CD4-positive, CD25-positive, alpha-beta regulatory T cell (primary cell): ENCODE measurements at places on chromosomes 4 and X. TPM values are rescaled to one million over a fixed set of nuclear protein-coding genes. Genes with fewer than 3 reads are reported as not detected.
A peak's percentile ranks its signal among the peaks of the same experiment; 100 is the strongest.

GATA1 gene
- total RNA-seq = 0.67 TPM

GAB1 gene
- total RNA-seq = 1.2 TPM

GPR143 gene
- total RNA-seq = not detected

DNA sequence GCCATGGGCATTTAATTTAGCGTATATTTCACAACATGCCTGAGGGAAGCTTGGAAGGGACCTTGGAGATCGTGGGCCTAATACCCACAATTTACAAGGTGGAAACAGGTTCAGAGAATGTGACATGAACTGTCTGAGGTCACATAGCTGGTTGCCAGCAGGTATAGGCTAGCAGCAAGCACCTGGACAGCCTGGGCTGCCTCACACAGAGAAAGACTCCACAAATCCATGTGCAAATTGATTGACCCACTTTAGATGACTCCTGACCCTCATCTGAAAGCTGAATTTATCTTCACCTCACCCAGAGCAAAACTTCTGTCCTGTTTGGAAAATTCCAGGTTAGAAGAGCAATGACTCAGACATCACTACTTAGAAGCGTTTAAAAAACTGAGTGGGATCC lies 5.8 kb downstream of the PTTG2 start:
- no peak for DNase-seq
- H3K27ac ChIP-seq = no peak overlapping the region
- no peaks in the 10 kb centered on the region for H3K4me1 ChIP-seq
- no peaks in the 10 kb centered on the region for H3K27me3 ChIP-seq

DNA sequence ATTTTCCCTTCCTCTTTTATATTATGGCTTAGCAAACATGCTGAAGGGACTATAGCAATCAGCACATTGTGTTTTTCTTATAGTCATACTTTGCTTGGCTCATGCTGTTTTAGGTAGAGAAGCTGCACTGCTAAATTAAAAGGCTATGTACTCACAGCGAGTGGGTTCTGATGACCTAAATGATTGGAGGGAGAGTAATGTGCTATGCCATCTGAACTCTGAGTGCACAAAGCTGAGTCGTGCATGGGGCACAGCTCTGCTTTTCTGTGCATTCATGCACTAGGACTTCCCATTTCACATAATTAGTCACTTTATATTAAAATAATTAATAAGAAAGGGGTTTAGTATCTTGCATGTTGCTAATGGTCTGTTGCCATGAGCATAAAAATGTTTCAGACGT lies 132.7 kb upstream of the ADGRL3 start:
- no peak overlapping the region for H3K27ac ChIP-seq
- H3K36me3 ChIP-seq = no peaks in the 10 kb centered on the region
- DNase-seq = no peak
- H3K27me3 ChIP-seq = no peaks in the 10 kb centered on the region

DNA sequence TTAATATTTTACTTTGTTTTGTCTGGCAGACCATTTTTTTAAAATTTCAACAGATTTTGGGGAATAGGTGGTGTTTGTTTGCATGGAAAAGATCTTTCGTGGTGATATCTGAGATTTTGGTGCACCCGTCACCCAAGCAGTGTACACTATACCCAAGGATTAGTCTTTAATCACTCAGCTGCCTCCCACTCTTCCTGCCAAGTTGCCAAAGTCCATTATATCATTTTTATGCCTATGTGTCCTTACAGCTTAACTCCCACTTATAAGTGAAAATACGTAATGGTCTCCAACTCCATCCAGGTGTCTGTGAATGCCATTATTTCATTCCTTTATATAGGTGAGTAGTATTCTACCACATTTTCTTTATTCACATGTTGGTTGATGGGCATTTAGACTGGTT lies 281.7 kb upstream of the GK2 start:
- DNase-seq = no peak
- no peaks in the 10 kb centered on the region for H3K27me3 ChIP-seq
- no peak overlapping the region for H3K4me3 ChIP-seq
- H3K36me3 ChIP-seq = no peaks in the 10 kb centered on the region
- no peaks in the 10 kb centered on the region for H3K4me1 ChIP-seq
- H3K27ac ChIP-seq = no peak overlapping the region

ZNF732 gene
- total RNA-seq = not detected

ZNF141 gene
- total RNA-seq = 17.3 TPM

DNA sequence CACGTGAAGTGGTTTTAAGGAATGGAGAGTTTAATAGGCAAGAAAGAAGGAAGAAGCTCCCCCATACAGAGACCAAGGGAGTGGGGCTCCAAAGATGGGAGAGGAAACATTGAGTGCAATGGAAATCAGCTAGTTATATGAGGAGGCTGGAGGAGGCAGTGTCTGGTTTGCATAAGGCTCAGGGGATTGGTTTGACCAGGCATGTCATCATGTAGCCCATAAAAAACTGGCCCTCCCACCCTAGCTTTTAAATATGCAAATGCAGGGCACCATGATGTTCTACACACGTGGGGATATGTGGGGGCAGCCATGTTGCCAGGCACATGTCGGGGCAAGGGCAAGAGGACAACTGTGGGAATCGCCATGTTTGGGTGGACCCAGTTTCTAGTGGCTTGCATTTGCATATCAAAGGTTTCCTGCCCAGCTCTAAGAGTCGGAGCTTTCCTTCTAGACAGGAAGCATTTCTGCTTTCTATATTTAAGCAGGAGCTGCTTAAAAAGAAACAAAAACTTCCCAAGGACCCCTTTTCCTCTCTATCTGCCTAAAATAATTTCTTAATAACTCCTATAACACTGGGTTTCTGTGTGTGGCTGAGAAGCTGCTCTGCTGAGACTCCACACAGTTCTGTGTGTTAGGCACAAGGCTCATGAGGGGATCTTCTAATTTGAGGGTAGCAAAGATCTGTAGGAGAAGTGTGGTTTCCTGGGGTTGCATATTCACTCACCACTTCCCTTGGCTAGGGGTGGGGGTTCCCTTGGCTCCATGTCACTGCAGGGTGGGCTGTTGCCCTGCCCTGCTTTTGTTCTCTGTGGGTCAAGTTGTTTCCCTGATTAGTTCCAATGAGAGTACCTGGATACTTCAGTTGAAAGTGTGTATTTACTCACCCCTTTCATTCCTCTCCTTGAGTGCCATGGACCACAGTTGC lies 113.5 kb downstream of the VSIG4 start:
- no peaks in the 10 kb centered on the region for H3K36me3 ChIP-seq
- H3K27ac ChIP-seq = peak overlapping the region; percentile 43
- peak; percentile 54 for DNase-seq
- no peaks in the 10 kb centered on the region for H3K27me3 ChIP-seq
- H3K4me3 ChIP-seq = peak overlapping the region; percentile 71
- H3K4me1 ChIP-seq = peaks cover 19% of the 10 kb centered on the region

GRCh38 chr4:15691346-15692135 lies 9.9 kb downstream of the FAM200B start:
- H3K4me3 ChIP-seq = no peak overlapping the region
- no peak overlapping the region for H3K27ac ChIP-seq
- peaks cover 18% of the 10 kb centered on the region for H3K36me3 ChIP-seq
- H3K27me3 ChIP-seq = no peaks in the 10 kb centered on the region
- no peaks in the 10 kb centered on the region for H3K4me1 ChIP-seq
- DNase-seq = no peak

RPS6KA3 gene
- 56.1 TPM for total RNA-seq

DNA sequence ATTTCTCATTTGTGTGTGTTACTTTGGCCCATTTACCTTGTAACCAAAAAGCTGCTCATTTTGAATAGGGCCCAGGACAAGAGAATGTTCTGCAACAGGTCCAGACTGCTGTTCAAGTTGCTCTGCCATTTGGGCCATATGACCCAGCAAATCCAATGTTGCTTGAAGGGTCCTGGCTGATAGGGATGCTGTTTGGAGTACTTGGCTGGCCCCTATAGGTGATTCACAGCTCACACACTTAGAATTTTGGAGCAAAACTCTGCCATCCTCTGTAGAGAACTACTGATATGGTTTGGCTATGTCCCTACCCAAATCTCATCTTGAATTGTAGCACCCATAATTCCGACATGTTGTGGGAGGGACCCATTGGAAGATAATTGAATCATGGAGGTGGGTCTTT lies 131.5 kb downstream of the AASDH start:
- H3K27ac ChIP-seq = no peak overlapping the region
- no peak overlapping the region for H3K4me3 ChIP-seq
- no peaks in the 10 kb centered on the region for H3K36me3 ChIP-seq
- H3K27me3 ChIP-seq = peaks cover 5% of the 10 kb centered on the region

CXCL5 gene
- total RNA-seq = 0.59 TPM

- H3K4me1 ChIP-seq = no peaks in the 10 kb centered on the region
- H3K27me3 ChIP-seq = no peaks in the 10 kb centered on the region
- H3K36me3 ChIP-seq = no peaks in the 10 kb centered on the region
- H3K27ac ChIP-seq = no peak overlapping the region
These were observed 97.6 kb downstream of the MGST2 start for GRCh38 chr4:139763205-139763604.

DNA sequence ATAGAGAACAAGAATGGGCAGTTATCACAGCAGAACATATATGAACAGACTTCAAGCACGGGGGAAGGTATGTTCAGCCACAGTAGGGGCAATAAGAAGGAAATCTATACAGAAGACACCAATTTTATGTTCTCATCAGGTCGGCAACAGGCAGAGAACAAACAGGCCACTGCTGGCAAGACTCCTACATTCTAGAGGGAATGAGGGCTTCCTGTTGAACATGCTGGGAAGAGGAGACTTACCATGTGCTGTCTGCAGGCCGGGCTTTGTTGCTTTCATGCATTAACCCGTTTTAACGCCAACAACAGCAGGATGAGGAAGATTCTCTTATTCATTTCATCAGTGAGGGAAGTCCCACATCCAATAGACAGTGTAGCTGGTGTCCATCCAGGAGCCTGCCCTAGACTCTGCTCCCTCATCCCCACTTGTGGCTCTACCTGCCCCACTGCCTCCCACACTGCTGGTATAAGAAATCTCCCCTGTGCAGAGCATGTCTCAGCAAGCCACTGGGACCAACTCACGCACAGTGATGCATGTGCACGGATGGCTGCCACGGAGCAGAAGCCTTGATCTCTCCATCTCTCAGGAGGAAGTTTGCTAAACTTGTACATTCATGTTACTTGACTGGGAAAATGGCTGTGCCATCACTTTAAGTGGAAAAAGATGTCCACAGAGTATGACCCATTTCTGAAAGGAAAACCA lies 84.5 kb downstream of the ACOX3 start:
- no peaks in the 10 kb centered on the region for H3K36me3 ChIP-seq
- H3K27ac ChIP-seq = no peak overlapping the region
- no peak overlapping the region for H3K4me3 ChIP-seq
- no peaks in the 10 kb centered on the region for H3K4me1 ChIP-seq

- no peaks in the 10 kb centered on the region for H3K36me3 ChIP-seq
- no peak overlapping the region for H3K4me3 ChIP-seq
- DNase-seq = no peak
- H3K4me1 ChIP-seq = no peaks in the 10 kb centered on the region
- H3K27me3 ChIP-seq = no peaks in the 10 kb centered on the region
These were observed 219.8 kb downstream of the SHROOM3 start for GRCh38 chr4:76654791-76655190.

DNA sequence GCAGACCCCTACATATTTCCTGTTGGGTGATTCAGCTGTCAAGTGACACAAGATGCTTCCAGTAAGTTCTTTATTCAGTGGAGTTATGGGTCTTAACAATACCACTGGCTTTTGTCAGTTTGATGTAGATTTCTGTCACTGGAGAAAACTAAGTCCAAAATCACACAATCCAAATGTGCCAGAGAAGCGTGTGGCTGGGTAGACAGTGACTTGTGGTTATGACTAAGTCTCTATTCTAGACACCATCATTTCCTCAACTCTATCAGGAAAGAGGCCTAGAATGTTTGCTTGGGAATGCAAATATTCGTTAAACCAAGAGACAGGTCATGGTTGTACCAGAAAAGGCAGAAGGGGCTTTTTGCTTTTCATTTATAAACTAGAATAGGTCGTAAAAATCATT lies 54.4 kb upstream of the HS3ST1 start:
- no peaks in the 10 kb centered on the region for H3K36me3 ChIP-seq
- H3K27me3 ChIP-seq = no peaks in the 10 kb centered on the region
- H3K4me3 ChIP-seq = no peak overlapping the region
- H3K4me1 ChIP-seq = peaks cover 23% of the 10 kb centered on the region
- no peak overlapping the region for H3K27ac ChIP-seq
- no peak for DNase-seq

SMIM10 gene
- total RNA-seq = not detected

GRCh38 chrX:118189628-118190027 lies 73.0 kb upstream of the KLHL13 start:
- H3K4me1 ChIP-seq = no peaks in the 10 kb centered on the region
- no peak overlapping the region for H3K4me3 ChIP-seq
- H3K36me3 ChIP-seq = no peaks in the 10 kb centered on the region

- no peak overlapping the region for H3K27ac ChIP-seq
- H3K27me3 ChIP-seq = no peaks in the 10 kb centered on the region
- H3K4me3 ChIP-seq = no peak overlapping the region
- H3K4me1 ChIP-seq = no peaks in the 10 kb centered on the region
- no peaks in the 10 kb centered on the region for H3K36me3 ChIP-seq
These were observed 56.7 kb downstream of the RAPGEF2 start for GRCh38 chr4:159159611-159160010.

GRCh38 chr4:78971326-78971725 lies 32.1 kb upstream of the PAQR3 start:
- H3K36me3 ChIP-seq = no peaks in the 10 kb centered on the region
- H3K4me3 ChIP-seq = no peak overlapping the region
- DNase-seq = no peak

EPGN gene
- total RNA-seq = 0.54 TPM

GAGE13 gene
- total RNA-seq = not detected

GRCh38 chr4:137531986-137532868 lies at the start of gene PCDH18:
Gene PCDH18, minus strand, starts transcription at chr4:137532494. Its CDS starts 406 bp downstream, at chr4:137532088.
- H3K4me3 ChIP-seq = peak within 1 kb of the TSS; percentile 74
- no peaks in the 10 kb centered on the region for H3K4me1 ChIP-seq
- H3K27ac ChIP-seq = peak within 1 kb of the TSS; percentile 36
- no peaks in the 10 kb centered on the region for H3K27me3 ChIP-seq
- peak; percentile 1 for DNase-seq

- no peak overlapping the region for H3K27ac ChIP-seq
- H3K4me3 ChIP-seq = no peak overlapping the region
- no peaks in the 10 kb centered on the region for H3K36me3 ChIP-seq
- H3K27me3 ChIP-seq = no peaks in the 10 kb centered on the region
- H3K4me1 ChIP-seq = no peaks in the 10 kb centered on the region
- no peak for DNase-seq
These were observed 96.9 kb downstream of the TMEM47 start for GRCh38 chrX:34560180-34560579.

OCIAD2 gene
- total RNA-seq = 83.0 TPM

DNA sequence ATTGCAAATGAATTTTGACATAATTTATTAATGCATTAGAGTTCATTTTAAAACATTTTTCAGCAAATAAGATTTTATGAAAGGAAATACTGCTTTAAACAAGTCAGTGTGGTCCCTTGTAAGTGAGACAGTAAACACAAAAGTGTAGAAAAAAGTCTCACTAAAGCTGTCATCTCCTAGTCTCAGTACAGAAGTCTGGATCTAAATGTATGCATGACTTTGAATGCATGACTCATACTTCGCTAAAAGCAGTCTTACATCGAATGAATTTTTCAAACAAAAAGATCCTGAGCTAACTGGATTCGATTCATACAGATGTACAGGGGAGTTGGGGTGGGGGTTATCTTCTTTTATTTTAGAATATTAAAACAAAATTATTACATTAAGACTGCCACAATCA lies 207.4 kb upstream of the VCX start:
- no peak overlapping the region for H3K4me3 ChIP-seq
- DNase-seq = no peak
- no peaks in the 10 kb centered on the region for H3K27me3 ChIP-seq
- H3K27ac ChIP-seq = no peak overlapping the region
- no peaks in the 10 kb centered on the region for H3K4me1 ChIP-seq
- no peaks in the 10 kb centered on the region for H3K36me3 ChIP-seq
